Activated CD8-positive, alpha-beta T cell treated with anti-CD3 and anti-CD28 coated beads for 36 hours (primary cell): ENCODE measurements at places on chromosomes 7 and 10. TPM values are rescaled to one million over a fixed set of nuclear protein-coding genes. Genes with fewer than 3 reads are reported as not detected.

The UNCX gene
- not detected for total RNA-seq

The KCNMA1 gene
- total RNA-seq = 0.18 TPM

GRCh38 chr7:745431-746154 lies 18.5 kb upstream of the PRKAR1B start:
- DNase-seq = no peak
- H3K4me1 ChIP-seq = peaks cover 2% of the 10 kb centered on the region
- H3K27me3 ChIP-seq = no peaks in the 10 kb centered on the region
- H3K27ac ChIP-seq = no peak overlapping the region
- H3K4me3 ChIP-seq = no peak overlapping the region
- H3K36me3 ChIP-seq = peaks cover 36% of the 10 kb centered on the region

The SH2D4B gene
- 0.11 TPM for total RNA-seq

DNA sequence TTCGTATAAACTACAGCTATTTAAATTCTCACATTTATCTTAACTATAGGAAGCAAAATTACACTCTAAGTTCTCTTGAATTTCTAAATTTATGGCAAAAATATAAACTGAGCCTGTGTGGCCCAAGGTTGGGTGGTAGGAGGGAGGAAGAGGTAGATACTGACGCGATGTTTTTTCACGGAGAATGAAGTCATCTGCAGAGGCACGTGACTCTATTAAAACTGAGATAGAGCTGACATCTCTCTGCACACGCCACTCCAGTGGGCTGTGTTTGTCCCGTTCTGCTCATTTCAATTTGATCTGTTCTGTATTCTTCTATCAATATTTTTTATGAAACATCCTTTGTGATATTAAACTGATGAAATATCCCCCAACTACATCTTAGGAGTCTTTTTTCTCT lies 286.8 kb downstream of the DNAJB6 start:
- DNase-seq = no peak
- peaks cover 49% of the 10 kb centered on the region for H3K4me1 ChIP-seq
- H3K4me3 ChIP-seq = no peak overlapping the region

- H3K4me3 ChIP-seq = no peak overlapping the region
- H3K27ac ChIP-seq = no peak overlapping the region
- H3K27me3 ChIP-seq = peaks cover 2% of the 10 kb centered on the region
- H3K4me1 ChIP-seq = no peaks in the 10 kb centered on the region
- DNase-seq = no peak
These were observed 42.8 kb downstream of the AUTS2 start for GRCh38 chr7:69640925-69641594.

The GSTO2 gene
- 2.7 TPM for total RNA-seq

DNA sequence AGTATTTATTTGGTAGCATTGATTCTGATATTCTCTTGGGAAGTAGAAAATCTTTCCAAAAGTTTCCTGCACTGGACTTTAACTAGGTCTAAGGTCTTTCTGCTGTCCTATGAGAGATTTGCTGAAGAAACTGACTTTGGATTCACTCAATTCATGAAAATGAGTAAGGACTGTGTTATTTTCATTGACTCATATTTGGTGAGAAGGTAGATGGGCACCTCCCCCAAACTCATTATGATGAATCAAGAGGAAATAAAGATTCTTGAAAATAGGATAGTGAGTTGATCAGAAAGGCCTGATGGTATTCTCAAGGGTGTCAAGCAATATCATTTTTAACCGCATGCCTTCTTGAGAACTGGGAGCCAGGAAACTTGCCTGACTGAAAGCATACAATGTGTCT lies 110.3 kb downstream of the RNF133 start:
- no peaks in the 10 kb centered on the region for H3K27me3 ChIP-seq
- no peak for DNase-seq
- H3K27ac ChIP-seq = no peak overlapping the region
- H3K36me3 ChIP-seq = no peaks in the 10 kb centered on the region

DNA sequence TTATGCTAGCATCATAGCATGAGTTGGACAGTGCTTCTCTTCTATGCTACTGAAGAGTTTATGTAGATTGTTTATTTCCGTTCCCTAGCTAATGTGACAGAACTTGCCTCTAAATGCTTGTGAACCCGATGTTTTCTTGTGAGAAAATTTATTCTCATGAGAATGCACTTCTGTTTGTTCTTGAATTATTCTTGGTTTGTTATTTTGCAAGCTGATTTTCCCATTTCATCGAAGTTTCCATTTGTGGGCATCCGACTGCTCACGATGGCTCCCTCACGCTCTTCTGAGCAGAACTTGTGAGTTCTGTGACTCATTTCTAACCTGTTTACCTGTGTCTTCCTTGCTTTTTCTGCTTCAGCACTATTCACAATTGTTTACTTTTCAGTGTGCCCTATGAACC lies 59.9 kb downstream of the WDFY4 start:
- no peak overlapping the region for H3K4me3 ChIP-seq
- no peaks in the 10 kb centered on the region for H3K27me3 ChIP-seq
- no peak overlapping the region for H3K27ac ChIP-seq
- DNase-seq = no peak

- no peak overlapping the region for H3K27ac ChIP-seq
- H3K27me3 ChIP-seq = peaks cover 12% of the 10 kb centered on the region
- H3K4me1 ChIP-seq = peaks cover 2% of the 10 kb centered on the region
- no peak overlapping the region for H3K4me3 ChIP-seq
- DNase-seq = no peak
These were observed 2.0 kb downstream of the SOSTDC1 start for GRCh38 chr7:16463520-16463919.

The ZYX gene
- total RNA-seq = 120 TPM

DNA sequence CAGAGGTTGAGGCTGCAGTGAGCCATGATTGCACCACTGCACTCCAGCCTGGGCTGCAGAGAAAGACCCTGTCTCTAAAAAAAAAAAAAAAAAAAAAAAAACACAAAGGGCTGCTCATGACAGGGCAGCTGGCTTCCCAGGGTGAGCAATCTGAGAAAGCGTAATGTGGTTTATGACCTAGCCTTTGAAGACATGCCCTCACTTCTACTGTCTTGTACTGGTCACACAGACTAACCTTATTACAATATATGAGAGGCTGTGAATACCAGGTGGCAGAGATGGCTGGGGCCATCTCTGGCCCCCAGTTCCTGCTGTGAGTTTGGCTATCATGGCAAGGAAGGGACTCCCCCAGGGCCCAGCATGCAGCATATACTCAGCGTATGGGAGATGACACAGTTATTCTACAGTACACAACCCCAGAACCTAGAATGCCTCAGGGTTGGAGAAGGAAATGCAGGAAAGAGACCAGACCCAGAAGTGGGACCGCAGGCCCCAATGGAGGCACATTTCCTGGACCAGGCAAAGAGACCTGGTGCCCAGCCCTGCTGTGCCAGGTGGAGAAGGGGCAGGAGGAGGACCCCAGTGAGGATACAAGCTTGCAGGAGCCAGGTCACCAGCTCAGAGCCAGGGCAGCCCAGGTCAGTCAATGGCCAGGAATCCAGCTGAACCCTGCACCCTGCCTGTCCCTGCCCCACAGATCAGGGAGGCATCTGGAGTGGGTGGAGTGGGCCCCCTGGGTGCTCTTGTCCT lies 26.3 kb downstream of the NPTX2 start:
- H3K27me3 ChIP-seq = peaks cover 4% of the 10 kb centered on the region
- H3K4me3 ChIP-seq = no peak overlapping the region
- H3K27ac ChIP-seq = no peak overlapping the region
- no peak for DNase-seq
- H3K36me3 ChIP-seq = no peaks in the 10 kb centered on the region
- no peaks in the 10 kb centered on the region for H3K4me1 ChIP-seq

DNA sequence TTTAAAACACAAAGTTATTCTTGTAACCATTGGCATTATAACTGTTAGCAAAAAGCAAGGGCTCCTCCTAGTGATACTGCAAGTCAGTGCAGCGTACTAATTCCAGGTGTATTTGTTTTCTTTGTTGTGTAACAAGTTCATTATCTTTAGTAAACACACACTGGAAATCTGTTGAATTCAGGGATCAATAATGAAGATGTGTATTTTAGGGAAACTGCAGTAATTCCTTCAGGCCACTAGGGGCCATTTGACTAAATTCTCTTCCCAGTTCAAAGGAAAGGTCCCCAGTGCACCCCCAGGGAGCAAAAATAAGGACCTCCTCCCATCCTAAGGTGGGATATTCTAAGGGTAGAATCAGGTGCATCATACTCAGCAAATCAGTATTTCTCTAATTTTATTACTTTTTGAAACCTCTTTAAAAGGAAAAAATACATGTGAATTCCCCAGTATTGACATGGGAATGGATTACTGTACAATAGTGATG lies 158.6 kb upstream of the LYZL1 start:
- H3K36me3 ChIP-seq = no peaks in the 10 kb centered on the region
- no peak overlapping the region for H3K27ac ChIP-seq
- H3K4me3 ChIP-seq = no peak overlapping the region
- DNase-seq = no peak

DNA sequence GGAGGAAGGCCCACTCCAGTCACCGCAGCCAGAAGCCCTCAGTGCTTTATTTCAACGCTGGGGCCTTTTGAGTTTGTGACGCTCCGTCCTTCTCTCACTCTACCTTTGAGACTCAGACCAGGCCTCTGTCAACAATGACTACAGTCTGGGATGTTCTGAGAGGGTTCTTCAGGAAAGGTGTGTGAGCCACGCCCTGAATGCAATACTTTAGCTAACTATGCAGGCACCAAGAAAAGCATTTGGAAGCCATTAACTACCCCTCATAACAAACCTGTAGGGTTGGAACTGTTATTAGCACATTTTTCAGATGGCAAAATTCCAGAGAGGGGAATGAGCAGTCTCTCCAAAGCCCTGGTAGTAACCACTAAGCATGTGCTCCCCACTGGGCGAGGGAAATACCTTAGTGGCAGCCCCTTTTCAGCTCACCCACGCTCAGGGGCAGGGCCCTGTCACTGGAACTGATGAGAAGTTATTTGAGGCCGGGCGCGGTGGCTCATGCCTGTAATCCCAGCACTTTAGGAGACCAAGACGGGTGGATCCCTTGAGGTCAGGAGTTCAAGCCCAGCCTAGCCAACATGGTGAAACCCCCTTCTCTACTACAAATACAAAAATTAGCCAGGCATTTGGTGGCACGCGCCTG lies 5.7 kb upstream of the ARPC1B start:
- H3K27me3 ChIP-seq = no peaks in the 10 kb centered on the region
- H3K4me1 ChIP-seq = peaks cover 18% of the 10 kb centered on the region
- no peak for DNase-seq
- H3K36me3 ChIP-seq = peaks cover 16% of the 10 kb centered on the region

GRCh38 chr10:64458306-64458705 lies 937.1 kb downstream of the REEP3 start:
- H3K27ac ChIP-seq = no peak overlapping the region
- no peaks in the 10 kb centered on the region for H3K4me1 ChIP-seq
- H3K36me3 ChIP-seq = no peaks in the 10 kb centered on the region
- H3K27me3 ChIP-seq = no peaks in the 10 kb centered on the region

- DNase-seq = no peak
- no peak overlapping the region for H3K4me3 ChIP-seq
- H3K27ac ChIP-seq = no peak overlapping the region
- H3K4me1 ChIP-seq = no peaks in the 10 kb centered on the region
- no peaks in the 10 kb centered on the region for H3K27me3 ChIP-seq
These were observed 230.0 kb downstream of the SNX13 start for GRCh38 chr7:17710312-17710711.

- H3K27ac ChIP-seq = no peak overlapping the region
- no peak overlapping the region for H3K4me3 ChIP-seq
- no peak for DNase-seq
- H3K4me1 ChIP-seq = peaks cover 28% of the 10 kb centered on the region
These were observed 10.0 kb downstream of the CYP3A5 start for GRCh38 chr7:99669782-99670181.
